Stimulated activated CD8-positive, alpha-beta memory T cell treated with anti-CD3 and anti-CD28 coated beads, Interleukin-15, amount 100 ng/mL, for 1 hour (primary cell): ENCODE measurements at places on chromosomes 5 and 9.
A peak's percentile ranks its signal among the peaks of the same experiment; 100 is the strongest.

GRCh38 chr9:126002476-126003350, 255.5 kb downstream of the PBX3 start:
- no peak for DNase-seq

DNA sequence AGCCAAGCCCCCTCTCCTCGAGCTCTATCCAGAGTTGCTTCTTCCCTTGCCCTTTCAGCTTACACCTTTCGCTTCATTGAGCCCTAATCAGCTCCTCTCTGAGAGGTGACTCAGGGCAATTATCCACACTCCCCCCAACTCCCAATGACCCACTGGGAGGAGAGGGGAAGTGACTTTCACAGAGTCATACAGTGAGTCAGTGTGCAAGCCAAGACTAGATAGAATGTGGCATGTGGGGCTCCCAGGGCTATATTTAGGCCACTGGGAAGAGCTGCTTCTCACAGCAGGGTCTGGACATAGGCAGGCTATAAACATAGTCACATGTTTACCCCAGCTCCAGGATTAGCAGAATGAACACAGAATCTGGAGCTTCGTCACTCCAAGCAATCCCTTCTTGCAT, 57.4 kb downstream of the NRG2 start:
- DNase-seq: no peak

DNA sequence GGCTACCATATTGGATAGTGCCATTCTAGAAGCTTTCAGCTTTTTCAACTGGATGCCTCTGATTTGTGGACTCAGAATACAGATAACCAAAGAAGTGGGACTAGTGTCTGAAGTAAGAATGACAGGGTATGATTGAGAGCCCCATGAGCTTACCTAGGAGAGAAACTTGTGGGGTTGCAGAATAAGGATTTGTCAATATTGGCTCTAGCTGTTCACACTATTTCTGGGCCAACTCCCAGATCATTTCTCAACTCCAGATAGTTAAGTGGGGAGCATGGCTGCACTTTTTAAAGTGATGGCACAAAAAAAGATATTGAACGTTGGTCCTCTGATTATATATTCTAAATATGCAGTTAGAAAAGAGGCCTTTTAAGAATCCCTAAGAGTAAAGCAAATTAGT, 252.1 kb downstream of the DOCK8 start:
- no peak for DNase-seq

DNA sequence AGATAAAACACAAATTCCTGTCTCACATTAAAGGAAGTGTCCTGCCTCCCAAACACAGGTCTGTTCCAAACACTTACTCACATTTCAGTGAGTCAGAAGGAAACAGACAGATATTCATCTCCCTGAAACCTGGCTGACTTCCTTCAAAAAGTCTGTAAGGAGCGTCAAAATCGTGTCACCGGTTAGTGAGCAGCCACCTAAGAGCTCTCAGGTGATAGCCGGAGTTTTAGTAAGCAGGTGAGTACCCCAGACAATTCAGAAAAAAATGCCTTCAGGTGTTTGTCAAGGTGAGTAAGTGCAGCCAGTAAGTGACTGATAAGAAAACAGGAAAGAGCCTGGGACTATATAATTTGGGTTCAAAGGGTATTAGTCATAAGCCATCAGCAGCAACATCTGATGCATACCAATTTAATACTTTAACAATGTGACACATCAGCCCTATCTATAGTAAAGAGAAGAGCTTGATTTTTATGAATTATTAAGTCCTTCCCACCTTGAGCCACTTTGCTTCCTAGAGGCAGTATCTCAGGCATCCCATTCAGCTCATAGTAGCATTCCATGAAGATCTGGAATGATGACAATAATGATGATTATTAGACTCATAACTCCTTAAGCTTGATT, 1.3 kb upstream of the ITGA2 start:
- no peak for DNase-seq

- peak; percentile 47 for DNase-seq
These were observed 190.0 kb downstream of the FANCC start for GRCh38 chr9:95127249-95128176.

GRCh38 chr5:142827934-142828576, 57.9 kb downstream of the ARHGAP26 start:
- no peak for DNase-seq

- no peak for DNase-seq
These were observed 217.9 kb downstream of the EPB41L4A start for GRCh38 chr5:112201141-112201540.

DNA sequence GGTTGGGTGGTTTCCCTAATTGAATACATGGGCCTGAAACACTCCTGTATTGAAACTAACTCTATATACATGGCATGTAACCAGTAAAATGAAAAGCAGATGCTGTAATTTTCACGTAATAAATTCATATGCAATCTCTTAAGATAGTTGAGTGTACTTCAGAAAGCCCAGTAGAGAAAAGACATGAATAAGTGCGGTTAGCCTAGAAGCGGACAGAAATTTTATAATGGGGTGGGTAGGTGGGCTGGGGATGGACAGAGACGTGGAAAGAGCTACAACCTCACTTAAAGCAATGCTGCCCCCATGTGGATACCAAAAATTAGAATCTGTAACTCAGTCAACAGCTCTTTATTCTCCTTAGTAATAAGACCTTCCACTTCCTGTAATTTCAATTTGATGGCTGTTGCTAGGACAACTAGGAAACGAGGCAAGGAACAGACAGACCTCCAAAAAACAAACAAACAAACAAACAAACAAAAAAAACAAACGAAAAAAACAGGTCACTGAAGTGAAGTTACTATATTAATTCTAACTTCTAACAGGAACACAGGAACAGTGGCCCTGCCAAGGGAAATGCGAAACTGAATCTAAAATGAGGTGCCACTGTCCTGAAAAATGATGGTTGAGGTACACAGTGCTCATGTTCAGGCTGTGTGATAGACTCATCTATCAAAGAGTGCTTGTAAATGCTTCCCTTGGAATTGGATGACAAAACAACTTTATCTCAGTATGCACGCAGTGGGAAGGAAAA, 103.4 kb upstream of the GNA14 start:
- no peak for DNase-seq

DNA sequence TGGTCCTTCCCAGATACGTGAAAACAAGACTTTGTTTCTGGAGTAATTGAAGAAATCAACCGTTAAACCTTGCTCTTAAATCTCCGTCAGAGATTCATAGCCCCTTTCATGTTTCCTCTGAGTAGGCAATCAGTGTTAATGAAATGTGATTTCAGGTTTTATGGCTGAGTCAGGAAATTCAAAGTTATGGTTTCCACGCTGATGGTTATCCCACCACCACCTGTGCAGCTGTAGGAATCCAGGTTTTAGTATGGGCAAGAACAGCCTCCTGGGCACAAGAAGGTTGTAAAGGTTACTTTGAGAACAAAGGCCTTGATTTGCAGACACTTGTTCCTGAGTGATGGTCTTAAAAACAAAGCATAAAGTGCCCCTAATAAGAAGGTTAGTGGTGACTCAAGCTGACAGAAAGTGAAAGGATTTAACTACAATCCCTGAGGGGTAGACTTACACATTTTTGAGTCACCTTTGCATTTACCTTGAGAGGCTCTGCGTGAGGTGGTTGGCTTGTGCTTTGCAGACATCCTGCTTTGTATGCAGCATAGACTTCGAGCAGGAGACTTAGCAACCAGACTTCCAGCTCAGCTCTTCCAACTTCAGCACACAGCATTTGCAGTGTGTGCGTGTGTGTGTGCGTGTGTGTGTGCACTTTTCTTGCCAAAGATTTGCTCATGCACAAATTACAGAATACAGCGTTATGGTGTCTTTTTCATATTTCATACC, 159.6 kb downstream of the TLE4 start:
- no peak for DNase-seq

- DNase-seq: no peak
These were observed 126.6 kb downstream of the NSG2 start for GRCh38 chr5:174172152-174172551.

DNA sequence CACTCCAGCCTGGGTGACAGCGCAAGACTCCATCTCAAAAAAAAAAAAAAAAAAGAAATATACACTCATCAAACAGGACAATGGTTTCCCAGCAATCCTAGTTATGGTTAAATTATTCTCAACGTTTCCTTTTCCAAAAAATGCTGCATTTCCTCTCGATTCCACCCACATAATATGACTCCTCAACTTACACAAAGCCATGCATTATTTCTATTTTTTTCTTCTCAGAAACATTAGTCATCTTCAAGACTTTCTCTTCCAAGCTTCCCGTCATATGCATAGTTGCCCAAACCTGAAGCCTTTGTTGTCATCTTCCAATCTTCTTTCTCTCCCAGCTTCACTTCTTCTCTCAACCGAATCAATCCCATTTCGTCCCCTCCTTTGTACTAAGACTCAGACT, 61.4 kb upstream of the RANBP6 start:
- no peak for DNase-seq

- no peak for DNase-seq
These were observed 481.0 kb upstream of the PTGER4 start for GRCh38 chr5:40198736-40199135.

DNA sequence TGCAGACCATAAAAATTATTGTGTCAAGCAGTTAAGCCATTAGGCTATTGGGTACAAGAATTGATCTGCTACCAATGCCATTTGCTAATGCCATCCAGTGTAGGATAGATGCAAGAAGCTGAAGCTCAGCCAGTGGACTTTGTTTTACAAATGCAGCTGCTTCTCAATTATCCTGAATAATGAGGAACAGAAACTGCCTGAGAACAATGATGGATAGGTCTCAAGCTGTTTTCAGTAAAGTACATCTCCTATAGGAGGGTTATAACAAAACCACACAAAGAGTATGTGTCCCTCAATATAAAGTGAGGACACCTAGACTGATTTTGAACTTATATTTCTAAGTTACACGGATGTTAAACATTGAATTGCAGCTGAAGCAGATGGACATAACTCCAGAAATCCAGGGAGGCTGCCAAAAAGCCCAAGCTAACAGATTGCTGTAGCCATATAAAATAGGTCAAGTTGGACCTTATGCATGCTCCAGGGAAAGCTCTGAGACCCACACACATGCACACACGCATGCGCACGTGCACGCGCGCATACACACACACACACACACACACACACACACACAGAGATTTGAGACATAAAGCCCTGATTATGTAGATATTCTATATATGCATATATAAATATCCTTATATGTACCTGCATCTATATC, 482.7 kb upstream of the CD180 start:
- DNase-seq: no peak

GRCh38 chr9:118554987-118555386, 814.2 kb downstream of the BRINP1 start:
- DNase-seq: no peak

GRCh38 chr9:69601698-69602097, 70.5 kb downstream of the APBA1 start:
- DNase-seq: no peak

- DNase-seq: no peak
These were observed 644.9 kb downstream of the CCDC171 start for GRCh38 chr9:16197578-16198370.

GRCh38 chr5:141941307-141941706, 16.7 kb downstream of the PCDH12 start:
- DNase-seq: no peak

DNA sequence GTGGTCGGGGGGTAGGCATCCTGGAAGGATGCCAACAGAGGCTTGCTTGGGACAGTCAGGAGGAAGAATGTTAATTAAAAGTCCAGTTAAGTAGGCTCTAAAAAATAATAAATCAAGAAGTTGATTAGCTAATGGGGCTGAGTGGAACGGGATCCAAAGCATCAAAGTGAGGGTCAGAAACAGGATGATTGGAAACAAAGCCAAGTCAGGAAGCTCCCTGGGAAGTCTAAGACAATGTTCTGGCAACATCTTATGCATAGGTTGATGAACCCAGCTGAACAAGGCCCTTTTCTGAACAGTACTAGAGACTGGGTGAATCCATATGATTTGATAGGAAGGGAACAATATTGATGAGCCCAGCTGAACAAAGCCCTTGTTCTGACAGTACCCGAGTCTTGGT, 50.2 kb upstream of the STARD4 start:
- DNase-seq: no peak

DNA sequence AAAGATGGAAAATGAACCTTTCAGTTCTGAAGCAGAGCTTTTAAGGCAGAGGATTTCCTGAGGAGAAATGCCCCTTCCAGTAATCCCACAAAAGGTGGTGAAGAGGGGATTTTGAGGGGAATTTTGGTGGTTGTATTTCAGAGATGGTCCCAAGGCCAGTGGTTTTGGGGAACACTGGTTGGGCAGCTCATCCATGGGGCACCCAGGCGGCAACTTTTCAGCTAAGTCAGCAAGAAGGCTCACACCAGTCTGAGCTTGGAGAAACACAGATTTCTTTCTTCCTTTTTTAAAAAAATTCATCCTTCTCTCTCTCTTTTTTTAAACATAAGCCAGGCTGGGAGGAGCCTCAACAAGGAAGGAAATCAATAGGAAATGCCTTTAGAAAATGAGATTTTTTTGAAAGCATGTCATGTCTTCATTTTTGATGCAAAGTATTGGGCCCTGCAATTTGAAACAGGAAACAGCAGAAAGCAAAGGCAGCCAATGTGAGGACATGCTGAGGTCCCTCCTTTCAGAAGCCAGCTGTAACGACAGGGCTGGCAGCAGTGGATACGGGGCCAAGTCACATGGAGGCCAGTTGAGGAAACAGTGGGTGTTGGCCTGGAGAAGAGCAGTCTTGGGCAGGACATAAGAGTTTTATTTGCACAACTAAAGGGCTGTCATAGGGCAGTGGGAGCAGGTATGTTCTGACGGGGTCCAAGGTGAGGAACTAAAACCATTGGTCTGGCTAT, 155.3 kb upstream of the KLF4 start:
- DNase-seq: no peak

GRCh38 chr5:66642538-66642937, 46.3 kb downstream of the MAST4 start:
- DNase-seq: no peak

DNA sequence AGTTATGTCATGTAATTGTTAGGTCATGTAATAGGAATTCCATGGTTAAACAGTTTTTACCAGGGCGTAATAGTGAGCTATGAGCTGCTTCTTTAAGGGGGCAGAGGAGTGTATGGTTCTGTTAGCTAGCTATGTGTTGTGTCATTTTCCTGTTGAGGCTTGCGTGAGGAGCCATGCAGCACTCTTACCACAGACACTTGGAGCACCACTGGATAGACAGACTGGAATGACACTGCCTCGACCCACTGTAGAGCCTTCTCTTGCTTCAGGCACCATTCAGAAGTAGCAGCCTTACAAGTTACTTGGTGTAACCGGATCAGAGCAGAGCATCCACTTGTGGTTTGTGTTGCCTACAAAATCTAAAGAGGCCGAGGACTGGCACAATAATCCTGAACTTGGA, 28.3 kb upstream of the STOM start:
- no peak for DNase-seq

DNA sequence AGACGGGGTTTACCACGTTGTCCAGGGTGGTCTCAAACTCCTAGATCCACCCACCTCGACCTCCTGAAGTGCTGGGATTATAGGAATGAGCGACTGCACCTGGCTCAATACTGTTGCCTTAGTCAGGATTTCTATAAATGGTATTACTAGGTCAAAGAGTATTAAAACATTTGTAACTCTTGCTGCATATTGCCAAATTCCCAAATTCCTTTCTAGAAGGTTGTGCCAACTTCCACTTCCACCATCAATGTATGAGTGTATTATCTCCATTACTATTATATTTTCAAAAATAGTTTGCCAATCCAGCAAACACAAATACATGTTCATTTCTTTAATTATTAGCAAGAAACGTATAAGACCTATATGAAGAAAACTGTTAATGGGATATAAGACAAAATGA, 10.6 kb downstream of the PTGR1 start:
- DNase-seq: no peak
